ENCODE measurements at places on chromosomes 5 and 9. TPM values are rescaled to one million over a fixed set of nuclear protein-coding genes. Genes with fewer than 3 reads are reported as not detected.

DNA sequence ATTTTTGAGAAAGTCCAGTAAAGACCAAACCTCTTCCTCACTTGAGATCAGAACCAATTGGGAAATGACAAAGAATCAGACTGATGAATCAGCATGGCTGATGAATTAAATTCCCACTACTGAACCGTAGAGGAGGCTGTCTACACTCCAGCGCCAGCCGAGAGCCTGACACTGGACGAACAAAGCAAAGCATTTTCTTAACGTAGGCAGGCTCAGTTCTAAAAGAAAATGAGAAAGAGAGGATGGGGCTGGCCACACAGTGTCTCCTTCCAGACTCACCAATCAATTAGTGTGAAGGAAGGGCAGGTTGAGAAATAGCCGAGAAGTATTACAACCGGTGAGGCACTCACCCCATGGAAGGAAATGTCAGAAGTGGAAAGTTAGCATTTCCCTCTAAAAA, 49.4 kb downstream of the ITGA1 start:
- peak overlapping the region; percentile 48 for H3K27ac ChIP-seq
- no peaks in the 10 kb centered on the region for H3K27me3 ChIP-seq
- H3K36me3 ChIP-seq = no peaks in the 10 kb centered on the region
- H3K4me3 ChIP-seq = no peak overlapping the region

DNA sequence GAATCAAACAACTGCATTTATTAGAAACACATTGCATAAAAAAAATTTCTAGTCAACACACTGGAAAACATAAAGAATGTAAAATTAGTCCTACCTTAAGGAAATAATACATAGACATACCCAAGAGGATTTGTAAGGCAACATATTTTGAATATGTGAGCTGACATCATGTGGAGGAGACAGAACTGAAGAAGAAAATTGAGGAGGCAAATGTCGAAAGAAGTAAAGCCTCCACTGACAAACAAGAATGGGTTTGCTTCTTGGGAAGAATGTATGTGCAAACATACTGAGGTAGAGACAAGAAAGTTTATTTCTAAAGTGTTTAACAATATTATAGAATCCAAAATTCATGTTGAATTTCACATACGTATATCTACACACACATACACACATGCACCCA, 363.0 kb upstream of the PDE4D start:
- no peaks in the 10 kb centered on the region for H3K27me3 ChIP-seq
- no peaks in the 10 kb centered on the region for H3K36me3 ChIP-seq
- no peak for DNase-seq
- H3K27ac ChIP-seq = no peak overlapping the region
- H3K4me1 ChIP-seq = no peaks in the 10 kb centered on the region

DNA sequence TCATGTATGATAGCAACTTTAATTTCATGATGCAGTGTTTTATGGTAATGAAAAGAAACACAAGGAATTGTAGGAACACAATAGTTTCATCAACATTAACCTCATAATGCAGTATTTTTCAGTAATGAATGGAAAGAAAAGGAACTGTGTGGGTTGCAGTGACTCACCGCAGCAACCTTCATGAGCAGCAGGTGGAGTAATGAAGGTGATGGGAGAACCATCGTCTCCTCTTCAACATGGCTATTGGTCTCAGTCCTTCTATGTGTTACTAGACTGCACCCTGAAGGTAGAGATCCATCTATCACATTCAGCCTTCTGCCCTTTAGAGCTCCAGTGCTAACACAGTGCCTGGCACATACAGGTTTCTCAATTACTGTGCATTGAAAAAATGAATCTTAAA, 58.0 kb downstream of the TMEM215 start:
- no peaks in the 10 kb centered on the region for H3K27me3 ChIP-seq
- H3K4me3 ChIP-seq = no peak overlapping the region
- no peaks in the 10 kb centered on the region for H3K36me3 ChIP-seq

DNA sequence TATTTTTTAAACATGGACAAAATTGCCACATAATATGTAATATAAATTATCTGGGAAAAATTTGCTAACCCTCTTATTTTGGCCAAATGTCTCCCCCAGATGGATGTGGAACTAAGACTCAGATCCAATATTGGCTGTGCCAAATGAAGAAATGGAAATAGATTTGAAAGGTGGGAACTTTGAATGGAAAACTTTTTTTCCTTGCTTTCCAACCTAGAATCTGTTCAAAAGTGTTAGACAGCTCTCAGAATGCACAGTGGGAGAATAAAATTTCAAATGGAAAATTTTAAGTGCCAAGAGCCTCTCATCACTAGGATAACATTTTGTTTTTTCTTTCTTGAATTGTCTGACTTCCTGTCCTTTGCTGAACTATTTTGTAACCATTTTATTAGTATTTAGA, 142.6 kb upstream of the GAS1 start:
- H3K27ac ChIP-seq = no peak overlapping the region
- no peaks in the 10 kb centered on the region for H3K36me3 ChIP-seq
- no peak overlapping the region for H3K4me3 ChIP-seq
- no peaks in the 10 kb centered on the region for H3K4me1 ChIP-seq
- no peaks in the 10 kb centered on the region for H3K27me3 ChIP-seq
- DNase-seq = no peak

GRCh38 chr5:28543473-28544098, 1505.2 kb upstream of the CDH9 start:
- no peak overlapping the region for H3K4me3 ChIP-seq
- H3K36me3 ChIP-seq = no peaks in the 10 kb centered on the region
- H3K27me3 ChIP-seq = no peaks in the 10 kb centered on the region
- H3K27ac ChIP-seq = no peak overlapping the region
- no peaks in the 10 kb centered on the region for H3K4me1 ChIP-seq

DNA sequence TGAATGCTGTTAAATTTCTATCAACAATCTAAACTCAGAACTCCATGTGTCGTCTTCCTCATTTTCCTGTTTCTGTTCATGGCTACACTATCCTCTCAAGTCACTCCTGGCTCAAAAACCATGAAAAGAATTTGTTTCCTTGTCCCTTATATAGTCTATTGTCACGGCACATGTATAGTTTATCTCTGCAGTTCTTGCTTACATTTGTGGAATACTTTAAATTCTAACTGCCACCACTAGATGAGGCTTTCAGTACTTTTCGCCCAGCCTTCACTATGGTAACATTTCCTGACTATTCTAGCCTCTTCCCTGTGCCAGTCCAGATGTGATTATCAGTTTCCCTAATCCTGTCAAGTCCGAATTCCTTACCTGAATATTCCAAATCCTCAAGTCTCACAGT, 34.6 kb downstream of the PKD2L2 start:
- no peaks in the 10 kb centered on the region for H3K27me3 ChIP-seq
- H3K4me1 ChIP-seq = no peaks in the 10 kb centered on the region
- no peak overlapping the region for H3K27ac ChIP-seq
- no peak overlapping the region for H3K4me3 ChIP-seq
- H3K36me3 ChIP-seq = no peaks in the 10 kb centered on the region
- no peak for DNase-seq

- no peaks in the 10 kb centered on the region for H3K27me3 ChIP-seq
- no peak overlapping the region for H3K4me3 ChIP-seq
- peak; percentile 4 for DNase-seq
Observed at GRCh38 chr9:8486095-8486494, 686.5 kb upstream of the DMAC1 start.

DNA sequence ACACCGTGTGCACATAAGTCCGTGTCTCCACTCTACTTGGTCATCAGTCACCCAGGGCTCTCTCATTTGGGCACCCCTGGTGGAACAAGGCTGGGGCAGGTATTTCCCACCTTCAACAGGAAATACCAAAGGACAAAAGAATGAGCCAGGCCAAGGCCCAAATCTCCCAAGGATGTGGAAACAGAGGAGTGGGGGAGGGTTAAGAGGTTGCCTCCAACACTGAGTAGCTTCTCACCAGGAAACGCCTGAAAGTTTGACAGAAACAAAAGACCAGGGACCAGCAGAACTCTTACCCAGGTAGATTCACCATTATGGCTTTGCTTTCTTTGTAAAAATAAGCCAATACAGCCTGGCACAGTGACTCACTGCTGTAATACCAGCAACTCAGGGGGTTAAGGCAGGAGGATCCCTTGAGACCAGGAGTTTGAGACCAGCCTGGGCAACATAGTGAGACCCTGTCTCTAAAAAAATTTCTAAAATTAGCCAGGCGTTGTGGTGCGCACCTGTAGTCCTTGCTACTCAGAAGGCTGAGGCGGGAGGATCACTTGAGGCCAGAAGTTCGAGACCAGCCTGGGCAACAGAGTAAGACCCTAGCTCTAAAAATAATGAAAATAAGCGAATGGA, 12.7 kb downstream of the SLC1A3 start:
- no peaks in the 10 kb centered on the region for H3K27me3 ChIP-seq
- no peak overlapping the region for H3K4me3 ChIP-seq
- H3K27ac ChIP-seq = no peak overlapping the region
- H3K4me1 ChIP-seq = no peaks in the 10 kb centered on the region

The PNPLA7 gene
- total RNA-seq = 34.2 TPM

The KIF24 gene
- 7.3 TPM for total RNA-seq
